ENCODE measurements at places on chromosomes 1 and 21.
A peak's percentile ranks its signal among the peaks of the same experiment; 100 is the strongest.

DNA sequence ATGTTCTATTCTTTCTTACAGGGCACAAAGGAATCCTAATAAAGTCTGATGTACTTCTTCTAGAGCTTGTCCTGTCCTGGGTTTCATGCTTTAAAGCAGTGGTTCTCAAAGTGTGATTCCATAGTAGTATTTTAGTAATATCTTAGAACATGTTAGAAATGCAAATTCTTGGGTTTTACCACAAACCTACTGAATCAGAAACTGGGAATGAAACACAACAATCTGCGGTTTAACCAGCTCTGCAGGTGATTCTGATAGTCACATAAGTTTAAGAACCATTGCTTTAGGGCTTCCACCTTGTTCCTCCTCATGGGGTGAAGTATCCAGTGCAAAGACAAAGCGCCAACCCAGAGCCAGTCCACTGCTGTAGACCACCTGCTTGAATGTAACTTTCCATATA is 41.1 kb downstream of the NGF start:
- DNase-seq, result no peak

- DNase-seq, result no peak
Observed at GRCh38 chr1:53502641-53503432, 43.6 kb downstream of the DMRTB1 start.

GRCh38 chr1:212089560-212090163 is 54.1 kb downstream of the DTL start:
- no peak for DNase-seq

DNA sequence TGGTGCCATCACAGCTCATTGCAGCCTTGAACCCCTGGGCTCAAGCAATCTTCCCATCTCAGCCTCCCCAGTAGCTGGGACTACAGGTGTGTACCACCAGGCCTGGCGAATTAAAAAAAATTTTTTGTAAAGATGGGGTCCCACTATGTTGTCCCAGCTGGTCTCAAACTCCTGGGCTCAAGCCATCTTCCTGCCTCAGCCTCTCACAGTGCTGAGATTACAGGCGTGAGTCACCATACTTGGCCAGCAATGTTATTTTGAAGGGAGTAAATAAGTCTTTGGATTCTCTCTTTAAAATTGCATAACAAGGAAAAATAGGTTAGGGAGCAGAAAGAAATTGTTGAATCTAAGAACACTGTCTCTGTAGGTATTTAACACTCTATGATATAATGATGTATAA is 111.3 kb downstream of the RPS6KC1 start:
- peak; percentile 33 for DNase-seq

GRCh38 chr1:183200451-183200850 is 14.4 kb downstream of the LAMC2 start:
- DNase-seq, result no peak

DNA sequence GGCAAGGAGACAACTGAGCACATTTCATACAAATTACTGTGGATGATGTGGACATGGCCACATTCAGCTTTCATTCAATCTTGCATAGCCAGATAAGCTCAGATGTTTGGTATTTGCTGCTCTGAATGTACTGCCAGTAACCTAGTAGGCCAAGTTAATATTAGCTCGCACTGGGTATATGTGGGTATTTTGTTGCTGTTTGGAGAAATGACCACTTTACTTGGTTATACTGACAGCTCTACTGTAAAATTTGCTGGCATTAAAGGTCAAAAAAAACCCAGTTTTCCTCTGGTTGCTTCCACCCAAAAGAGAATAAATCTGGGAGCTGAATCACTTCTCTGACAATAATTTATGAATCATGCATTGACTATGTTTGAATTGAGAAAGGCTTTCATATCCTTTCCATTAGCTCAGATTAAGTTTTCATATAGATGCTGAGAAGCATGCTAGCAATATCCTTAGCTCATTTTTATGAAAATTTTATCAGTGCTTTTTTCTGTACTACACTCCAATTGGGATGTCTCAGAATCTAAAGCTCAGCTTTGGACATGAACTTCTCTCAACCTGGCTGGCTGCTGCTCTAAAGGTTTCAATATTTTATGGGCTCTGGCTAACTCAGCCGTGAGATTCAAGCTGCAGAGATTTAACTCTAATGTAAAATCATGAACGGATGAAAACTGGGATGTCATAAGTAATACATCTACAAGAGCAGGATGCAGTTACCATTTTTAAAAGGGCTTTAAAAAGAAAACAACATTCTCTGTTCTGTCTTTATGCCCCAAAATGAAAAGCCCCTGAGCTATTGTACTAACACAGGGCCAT is 330.0 kb downstream of the BARHL2 start:
- DNase-seq, result no peak

- no peak for DNase-seq
Observed at GRCh38 chr1:22323141-22323845, 128.4 kb upstream of the ZBTB40 start.

GRCh38 chr1:241816008-241816407 is 32.0 kb upstream of the EXO1 start:
- no peak for DNase-seq

DNA sequence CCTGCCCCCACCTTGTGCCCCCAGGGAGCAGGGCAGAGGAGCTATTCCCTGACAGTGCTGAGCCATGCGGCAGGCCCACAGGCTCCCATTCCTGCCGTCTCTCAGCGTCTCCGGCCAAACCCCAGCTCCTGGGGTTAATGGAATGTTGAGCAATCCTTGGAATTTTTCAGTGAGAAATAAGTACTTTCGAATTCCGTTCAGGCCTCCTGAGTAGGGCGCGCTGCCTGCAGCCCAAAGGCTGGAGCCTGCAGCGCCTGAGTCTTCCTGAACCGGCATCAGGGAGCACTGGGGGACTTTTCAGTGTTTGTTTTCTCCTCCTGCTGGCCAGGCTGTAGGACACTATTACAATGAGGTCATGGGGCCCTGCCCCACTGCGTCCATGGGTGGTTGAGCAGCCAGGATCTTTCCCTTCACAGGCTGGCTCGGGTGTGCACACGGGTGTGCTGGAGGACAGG is 33.3 kb upstream of the CSF1 start:
- DNase-seq, result peak; percentile 65

GRCh38 chr1:109191377-109191776 is 22.3 kb upstream of the SARS1 start:
- no peak for DNase-seq

DNA sequence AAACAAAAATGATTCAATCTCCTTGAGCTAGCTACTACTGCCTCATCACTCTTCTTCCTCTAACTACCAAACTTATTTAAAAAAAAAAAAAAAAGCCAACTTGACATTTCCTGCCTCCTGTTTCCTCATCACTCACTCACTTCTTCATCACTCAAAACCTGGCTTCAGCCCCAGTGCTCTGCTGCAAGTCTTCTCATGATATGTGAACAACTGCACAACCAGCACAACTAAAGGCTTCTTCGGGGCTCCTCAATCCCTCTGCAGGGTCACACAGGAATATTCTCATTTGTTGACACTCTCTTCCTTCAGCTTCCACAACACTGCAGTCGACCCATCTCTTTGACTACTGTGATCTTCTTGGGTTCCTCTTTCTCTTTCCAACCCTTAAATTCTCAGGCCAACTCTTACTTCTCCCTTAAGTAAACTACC is 7.6 kb downstream of the MTF1 start:
- no peak for DNase-seq

- no peak for DNase-seq
Observed at GRCh38 chr1:150072959-150073358, 5.4 kb downstream of the VPS45 start.

- no peak for DNase-seq
Observed at GRCh38 chr1:15222653-15223303, 24.2 kb upstream of the FHAD1 start.

- DNase-seq, result no peak
Observed at GRCh38 chr1:91754348-91754747, 131.6 kb downstream of the TGFBR3 start.

- no peak for DNase-seq
Observed at GRCh38 chr1:14970115-14970798, 183.3 kb upstream of the TMEM51 start.

DNA sequence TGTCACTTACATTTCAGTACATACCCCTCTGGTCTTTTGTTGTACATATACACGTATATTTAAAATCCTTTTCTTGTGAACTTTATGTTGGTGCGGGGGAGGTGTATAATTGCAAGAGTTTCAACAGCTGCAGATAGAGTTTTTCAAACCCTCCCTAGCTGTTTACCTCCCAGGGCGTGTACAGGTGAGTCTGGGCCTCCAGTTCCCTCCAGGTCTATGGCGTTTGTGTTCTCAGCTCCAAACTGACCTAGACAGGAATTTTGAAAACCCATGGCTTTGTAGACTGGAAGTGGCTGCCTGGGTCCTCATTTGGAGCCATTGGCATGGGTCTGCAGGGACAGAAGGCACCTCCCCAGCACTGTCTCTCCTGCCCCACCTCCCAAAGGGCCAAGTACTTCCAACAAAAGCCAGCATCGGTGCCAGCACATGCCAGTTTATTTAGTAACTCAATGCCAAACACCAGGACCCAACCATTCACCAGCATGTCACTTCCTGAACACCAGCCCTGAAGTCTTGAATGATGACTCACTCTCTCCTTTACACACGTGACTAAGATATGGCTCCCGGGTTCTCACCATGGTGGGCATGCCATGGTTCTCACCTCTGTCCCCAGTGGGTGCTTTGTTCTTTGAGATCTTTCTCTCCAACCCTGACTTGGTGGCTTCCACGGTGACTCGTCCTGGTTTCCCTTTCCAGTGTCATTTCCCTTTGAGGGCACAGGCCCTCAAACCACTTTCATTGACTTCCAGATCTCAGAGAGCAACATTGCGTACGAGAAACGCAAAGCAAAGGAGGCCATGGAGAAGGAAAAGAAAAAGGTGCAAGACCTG is 57.3 kb upstream of the EFHD2 start:
- no peak for DNase-seq

DNA sequence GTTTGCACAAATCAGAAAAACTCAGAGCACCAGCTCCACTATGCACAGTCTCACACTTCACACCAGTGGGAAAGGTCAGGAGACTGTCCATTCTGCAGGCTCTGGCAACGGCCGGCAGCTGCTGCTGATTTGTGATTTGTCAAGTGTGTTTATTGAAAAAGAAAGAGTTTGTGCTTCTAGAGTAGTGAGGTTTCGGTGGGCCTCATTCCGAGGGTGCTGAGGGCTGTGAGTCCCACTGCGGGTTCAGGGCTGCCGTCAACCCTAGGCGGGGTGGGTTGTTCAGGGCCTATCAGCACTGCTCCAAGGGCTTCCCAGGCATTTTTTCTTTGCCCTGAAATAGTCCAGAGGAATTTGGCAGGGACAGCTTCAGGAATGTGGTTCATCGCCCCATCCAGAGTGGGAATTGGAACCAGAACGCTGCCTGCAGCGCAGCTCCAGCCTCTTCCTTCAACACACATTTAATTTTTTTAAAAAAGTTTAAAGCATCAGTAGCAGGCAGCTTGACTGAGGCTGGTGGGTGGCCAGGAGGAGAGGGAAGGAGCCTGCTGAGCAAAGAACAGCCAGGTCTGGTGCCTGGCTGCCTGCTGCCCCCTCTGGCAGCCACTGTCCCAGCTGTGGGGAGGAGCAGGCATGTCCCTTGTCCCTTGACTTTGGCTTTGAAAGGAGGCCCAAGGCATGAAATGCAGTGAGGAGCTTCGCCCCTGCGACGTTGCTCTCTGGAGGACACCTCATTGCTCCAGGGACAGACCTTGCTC is 19.7 kb downstream of the STUM start:
- DNase-seq, result peak; percentile 47

GRCh38 chr1:145993618-145994390 is 2.6 kb downstream of the TXNIP start:
- DNase-seq, result no peak

DNA sequence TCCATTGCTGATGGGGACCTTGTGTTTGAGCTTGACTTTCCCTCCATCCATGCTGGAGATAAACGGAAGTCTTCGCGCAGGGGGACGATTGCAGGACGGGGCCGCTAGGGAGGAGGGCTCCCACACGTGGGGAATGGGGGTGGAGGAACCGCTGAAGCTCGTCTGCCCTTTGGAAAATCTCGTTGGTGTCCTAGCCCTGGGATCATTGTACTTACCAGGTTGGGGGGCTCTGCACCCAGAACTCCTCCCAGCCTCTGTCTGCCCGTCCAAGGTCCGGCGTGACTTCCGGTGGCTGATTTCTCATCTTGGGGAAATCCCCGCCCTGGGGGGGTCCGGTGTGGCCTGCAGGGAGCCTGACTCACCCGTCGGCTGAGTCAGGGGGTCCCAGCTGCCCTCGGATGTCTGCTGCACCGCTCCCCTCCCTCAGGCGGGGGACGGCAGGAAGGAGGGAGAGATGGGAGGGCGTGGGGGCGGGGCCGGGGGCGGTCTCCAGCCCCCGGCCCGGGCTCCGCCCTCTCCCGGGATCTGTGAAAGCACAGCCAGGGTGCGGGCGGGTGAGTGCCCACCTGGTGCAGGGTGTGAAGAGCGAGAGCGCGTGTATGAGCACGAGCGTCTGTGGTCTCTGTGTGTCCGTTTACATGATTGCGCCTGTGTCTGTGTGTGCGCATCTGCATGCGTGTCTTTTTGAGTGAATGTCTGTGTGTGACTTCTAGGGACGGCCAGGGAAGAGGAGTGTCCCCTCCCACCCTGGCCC is 35.8 kb downstream of the PIK3CD start:
- peak; percentile 32 for DNase-seq

DNA sequence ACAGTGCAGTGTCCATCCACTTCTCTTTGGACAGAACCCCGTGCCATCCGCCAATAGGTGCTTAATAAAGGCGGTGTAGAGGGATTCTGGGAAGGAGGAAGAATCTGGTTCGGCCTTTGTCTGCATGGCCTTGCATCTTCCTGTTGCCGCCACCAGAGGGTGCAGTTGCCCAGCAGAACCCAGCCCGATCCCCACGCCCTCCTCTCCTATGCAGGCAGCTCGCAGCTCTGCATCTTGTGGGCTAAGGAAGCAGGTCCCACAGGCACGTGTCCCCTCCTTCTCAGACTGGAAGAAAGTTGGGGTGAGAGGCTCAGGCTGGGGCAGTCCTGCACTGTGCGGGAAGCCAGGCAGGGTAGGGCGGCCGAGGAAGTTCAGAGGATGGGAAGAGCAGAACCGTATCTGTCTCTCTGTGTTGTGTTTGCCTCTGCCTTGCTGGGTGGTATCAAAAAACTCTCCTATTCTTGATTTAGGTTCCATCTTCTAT is 20.8 kb downstream of the NAV1 start:
- peak; percentile 89 for DNase-seq

- DNase-seq, result no peak
Observed at GRCh38 chr1:75522389-75522788, 88.5 kb downstream of the SLC44A5 start.

DNA sequence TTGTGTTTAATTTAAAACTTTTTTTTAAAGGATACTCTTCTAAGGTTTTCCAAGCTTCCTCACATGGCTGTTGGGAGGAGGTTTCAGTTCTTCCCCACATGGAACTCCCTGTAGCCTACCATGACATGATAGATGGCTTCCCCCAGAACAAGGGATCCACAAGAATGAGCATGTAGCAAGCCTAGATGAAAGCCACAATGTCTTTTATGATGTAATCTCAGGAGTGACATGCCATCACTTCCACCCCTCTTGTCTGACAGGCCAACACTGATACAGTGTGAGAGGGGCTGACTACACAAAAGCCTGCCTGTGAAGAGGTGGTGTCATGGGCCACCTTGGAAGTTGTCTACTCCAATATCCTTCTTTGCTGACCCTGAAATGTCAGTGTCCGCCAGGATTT is 32.0 kb downstream of the CD34 start:
- no peak for DNase-seq

GRCh38 chr1:205481218-205481617 is 23.3 kb upstream of the CDK18 start:
- no peak for DNase-seq

Measured in heart left ventricle (tissue), 16 donors.